ENCODE measurements at places on chromosomes 1 and 21.
A peak's percentile ranks its signal among the peaks of the same experiment; 100 is the strongest.

DNA sequence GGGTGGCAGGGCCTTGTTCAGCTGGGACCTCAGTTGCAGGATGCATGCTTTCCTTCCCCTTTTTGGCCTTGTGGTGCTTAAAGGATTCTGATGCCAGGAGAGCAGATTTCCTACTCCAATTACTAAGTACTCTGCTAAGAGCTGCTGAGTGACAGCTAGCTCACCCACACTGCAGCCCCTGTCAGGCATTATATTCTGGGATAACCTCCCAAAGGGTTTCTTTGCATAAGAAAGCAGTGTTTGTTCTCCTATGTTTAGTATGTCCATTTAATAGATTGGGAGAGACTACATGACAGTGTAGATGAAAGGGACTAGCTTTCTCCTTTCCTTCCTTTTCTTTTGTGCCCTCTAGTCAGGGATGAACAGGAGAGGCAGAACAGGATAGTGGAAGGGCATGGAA, 100.7 kb downstream of the FAM78B start:
- no peak for DNase-seq

DNA sequence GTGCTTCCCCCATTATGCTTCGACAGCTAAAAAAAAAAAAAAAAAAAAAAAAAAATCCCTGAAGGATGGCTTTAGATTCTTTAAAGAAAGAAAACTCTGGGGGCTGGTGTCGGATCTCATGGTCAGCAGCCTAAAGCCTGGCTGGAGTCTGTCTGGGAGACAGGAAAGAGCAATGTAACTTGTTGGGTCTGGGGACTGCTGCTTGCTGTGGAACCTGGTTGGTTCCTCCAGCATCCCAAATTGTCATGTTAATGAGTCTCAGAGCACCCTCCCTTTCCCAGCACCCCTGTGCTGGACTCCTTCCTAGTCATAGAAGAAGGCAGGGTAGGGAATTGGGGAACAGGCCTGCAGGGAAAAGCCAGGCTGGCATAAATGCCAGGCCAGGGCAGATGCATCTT, 3.0 kb downstream of the KCNC4 start:
- DNase-seq: no peak

DNA sequence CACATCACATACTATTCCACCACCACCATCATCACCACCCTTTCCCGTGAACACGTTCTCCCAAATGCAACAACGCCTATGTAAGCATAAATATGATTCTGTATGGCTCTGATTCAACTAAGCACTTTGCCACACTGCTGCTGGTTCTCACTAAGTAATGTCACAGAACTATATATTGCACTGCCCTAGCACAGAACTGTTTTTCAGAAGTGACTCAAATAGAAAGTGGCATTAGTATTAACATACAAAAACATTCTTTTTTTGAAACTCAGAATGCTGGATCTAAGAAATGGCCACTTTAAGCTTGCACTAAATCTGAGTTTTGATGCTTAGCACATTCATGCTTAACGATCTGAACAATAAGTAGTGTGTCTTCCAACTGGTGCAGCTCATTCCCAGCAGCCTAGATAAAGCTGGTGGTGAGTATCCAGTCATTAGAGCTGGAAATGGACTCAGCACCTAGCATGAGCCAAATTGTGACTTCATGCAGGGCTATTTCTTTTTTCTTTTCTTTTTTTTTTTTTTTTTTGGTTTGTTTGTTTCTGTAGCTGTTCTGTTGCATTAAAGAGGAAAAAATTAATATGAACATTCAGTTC, 46.2 kb upstream of the ZC3H11B start:
- no peak for DNase-seq

GRCh38 chr1:21318714-21319159, 28.5 kb upstream of the ECE1 start:
- DNase-seq: peak; percentile 63

DNA sequence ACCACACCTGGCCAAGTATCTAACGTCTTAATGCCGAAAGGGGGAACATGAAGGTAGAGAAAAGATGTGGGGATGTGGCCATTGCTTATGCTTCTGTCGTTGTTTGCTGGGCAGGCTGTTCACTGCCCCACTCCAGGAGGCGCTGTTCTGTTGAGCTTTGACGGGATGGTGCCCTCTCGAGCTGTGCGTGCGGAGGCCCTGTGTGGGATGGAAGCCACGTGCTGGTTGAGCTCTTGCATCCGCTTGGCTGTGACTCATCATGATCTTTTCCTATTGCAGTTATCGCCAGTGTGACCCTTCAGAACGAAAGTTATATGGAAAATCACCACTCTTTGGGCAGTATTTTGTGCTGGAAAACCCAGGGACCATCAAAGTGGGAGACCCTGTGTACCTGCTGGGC, 26.3 kb downstream of the MTARC1 start:
- DNase-seq: no peak

DNA sequence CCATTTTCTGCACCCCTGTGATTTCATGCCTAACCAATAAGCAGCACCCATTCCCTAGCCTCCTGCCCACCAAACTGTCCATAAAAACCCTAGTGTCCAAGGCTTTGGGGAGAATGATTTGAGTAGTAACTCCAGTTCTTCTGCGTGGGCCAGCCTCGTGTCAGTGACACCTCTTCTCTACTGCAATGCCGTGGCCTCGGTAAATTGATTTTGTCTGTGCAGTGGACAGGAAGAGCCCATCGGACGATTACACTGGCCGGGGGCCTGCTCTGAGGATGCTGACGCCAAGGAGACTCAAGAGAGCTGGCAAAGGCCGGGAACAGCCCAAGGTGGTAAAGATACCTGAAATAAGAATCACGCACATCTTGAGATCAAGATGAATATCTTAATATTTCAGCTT, 29.3 kb downstream of the RSPH1 start:
- DNase-seq: no peak

- no peak for DNase-seq
Observed at GRCh38 chr1:42960566-42961311, 2.1 kb upstream of the SLC2A1 start.

DNA sequence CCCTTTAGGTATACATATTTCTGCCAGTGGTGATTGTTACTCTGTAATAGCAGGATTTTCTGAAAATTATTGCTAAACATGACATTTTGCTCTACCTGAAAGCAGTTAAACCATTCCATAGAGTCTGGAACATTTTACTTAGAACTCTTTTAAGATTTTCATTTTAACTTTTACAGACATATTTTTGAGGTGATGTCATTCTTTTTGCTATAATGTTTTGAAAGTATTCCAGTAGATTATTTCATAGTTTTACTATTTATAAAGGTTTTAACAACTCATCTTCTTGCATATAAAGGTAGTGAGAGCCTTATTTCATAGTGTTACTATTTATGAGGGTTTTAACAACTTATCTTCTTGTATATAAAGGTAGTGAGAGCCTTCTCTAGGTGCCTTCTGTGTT, 42.9 kb downstream of the PTBP2 start:
- no peak for DNase-seq

- DNase-seq: no peak
Observed at GRCh38 chr1:151606384-151606783, 5.5 kb upstream of the SNX27 start.

DNA sequence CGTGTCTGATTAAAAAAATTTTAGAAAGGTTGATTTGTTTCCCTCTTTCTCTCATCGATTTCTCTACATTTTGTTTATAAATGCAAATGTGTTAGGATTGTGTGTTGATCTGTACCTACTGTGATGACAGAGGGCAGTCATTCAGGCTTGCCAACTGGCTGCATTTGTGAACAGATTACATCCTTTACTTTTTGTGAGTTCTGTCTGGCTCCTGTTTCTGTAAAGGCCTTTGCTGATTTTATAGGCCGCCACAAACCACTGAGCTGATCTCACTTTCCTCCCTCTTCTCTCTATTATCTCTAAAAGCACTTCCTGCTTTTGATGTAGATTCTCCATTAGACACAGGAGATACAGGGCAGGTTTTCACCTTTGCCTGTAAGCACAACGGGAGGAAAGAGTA, 106.8 kb downstream of the ESRRG start:
- DNase-seq: no peak

DNA sequence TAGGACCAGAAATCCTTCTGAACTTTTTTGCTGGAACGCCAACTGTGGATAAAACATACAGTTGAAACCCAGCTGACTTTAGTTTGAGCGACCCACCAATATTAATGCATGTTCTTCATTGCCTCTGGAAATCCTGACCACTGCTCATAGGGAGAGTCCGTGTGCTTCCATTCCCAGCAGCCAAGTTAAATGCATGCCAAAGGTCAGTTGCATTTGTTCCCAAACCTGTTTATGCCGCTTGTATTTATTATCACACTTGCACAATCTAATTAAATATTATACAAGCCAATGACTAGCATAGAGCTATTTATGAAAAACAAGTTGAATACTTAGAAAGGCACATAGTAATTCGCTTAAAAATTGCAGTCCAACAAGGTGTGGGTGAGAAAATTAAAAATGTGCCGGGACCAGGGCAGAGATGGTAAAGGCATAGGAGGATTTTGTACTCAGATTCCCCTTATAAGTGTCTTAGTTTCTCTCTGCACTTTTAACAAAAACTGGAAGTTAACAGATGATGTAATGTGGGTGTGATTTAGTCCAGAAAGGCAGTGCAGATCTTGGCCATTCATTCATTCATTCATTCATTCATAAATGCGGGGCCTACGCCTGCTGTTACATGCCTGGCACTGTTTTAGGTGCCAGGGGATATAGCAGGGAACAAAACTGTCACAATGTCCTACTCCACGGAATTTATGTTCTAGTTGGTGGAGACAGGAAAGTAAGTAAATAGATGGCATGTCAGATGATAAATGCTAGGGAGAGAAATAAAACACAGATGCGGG, 99.7 kb downstream of the PRDM2 start:
- no peak for DNase-seq

DNA sequence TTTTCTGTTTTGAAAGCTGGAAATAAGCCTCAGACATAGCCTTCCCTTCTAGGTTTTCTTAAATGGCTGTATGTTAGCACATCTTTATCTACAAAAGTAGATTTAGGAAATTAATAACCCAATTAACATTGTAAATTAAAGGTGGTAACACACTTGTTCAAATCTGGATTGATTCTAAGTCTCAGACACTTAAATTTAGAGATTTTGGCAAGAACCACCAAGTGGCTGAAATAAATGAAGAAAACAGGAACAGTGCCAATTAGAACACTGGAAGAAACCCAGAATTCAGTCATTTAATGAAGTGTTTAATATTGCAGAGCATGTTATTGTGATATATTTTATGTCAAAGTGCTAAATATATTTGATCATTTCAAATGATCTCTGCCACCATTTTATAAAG, 628.2 kb downstream of the USP25 start:
- no peak for DNase-seq

- DNase-seq: no peak
Observed at GRCh38 chr1:39776400-39776713, 5.2 kb upstream of the OXCT2 start.

DNA sequence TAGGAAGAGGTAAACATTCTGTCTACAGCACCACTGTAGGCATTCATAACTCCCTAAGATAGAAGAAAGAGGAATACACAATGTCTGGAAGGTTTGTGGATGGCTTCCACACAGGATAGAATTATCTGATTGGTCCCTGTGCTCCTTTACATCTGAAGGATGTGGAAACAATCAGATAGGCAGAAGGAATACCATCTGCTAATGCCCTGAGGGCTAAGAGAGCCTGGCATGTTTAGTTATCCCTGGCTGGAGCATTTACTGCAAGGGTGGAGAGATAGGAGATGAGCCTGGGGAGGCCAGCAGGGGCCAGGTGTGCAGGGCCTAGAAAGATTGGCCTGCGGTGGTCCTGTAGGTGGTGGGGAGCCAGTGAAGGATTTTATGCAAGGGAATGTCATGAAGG, 8.6 kb upstream of the ACBD3 start:
- no peak for DNase-seq

DNA sequence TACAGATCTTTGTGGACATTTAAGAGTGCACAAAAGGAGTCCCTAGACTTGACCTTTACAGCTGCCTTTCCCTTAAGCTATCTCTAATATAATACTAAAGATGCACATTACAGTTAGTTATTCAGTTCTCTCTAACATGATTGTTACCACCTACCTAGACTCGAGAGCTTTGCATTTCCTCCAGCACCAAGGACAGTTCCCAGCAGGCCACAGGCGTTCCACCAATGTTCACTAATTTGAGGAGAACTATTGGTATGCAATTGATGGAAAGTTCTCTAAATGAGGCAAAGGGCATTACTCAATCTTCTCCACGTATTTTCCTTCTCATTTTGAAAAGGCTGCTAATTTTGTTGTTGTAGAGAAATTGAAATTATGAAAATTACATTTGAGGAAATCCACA, 5.4 kb upstream of the NTNG1 start:
- DNase-seq: no peak

DNA sequence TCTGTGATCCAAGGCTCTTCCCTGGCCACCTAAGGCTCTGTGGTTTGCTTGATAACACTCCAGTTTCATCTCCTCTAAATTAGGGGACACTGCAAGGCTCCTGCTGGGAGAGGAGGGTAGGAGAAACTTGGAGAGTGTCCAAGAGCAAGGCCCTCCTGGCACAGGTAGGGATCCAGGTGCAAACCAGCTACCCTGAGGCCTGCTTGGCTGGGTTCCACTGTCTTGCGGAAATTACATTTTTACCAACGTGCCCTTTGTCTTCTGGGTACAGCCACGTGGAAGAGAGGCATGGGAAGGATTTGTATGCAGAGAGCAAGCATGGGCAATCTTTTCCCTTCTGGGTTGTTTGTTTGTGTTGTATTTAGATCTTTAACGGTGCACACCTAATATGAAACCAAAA, 132.5 kb downstream of the PRDM2 start:
- DNase-seq: no peak

GRCh38 chr1:92511541-92511940, 24.8 kb upstream of the GFI1 start:
- no peak for DNase-seq

DNA sequence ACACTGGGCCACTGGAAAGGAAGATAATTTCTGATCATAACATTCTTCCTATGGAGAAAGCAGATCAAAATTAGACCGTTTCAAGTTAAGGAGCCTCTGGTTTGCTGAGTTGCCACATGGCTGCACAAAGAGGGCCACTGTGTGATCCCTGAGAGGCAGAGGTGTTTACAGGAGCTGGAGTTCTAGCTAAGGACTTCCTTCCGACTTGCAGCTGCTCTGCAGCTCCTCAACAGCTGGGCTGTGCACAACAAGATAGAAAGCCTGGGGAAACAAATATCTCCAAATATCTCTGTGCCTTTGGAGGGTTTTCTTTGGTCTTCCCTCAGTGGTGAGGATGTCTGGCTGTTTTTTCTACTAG, 26.8 kb downstream of the GADD45A start:
- no peak for DNase-seq

DNA sequence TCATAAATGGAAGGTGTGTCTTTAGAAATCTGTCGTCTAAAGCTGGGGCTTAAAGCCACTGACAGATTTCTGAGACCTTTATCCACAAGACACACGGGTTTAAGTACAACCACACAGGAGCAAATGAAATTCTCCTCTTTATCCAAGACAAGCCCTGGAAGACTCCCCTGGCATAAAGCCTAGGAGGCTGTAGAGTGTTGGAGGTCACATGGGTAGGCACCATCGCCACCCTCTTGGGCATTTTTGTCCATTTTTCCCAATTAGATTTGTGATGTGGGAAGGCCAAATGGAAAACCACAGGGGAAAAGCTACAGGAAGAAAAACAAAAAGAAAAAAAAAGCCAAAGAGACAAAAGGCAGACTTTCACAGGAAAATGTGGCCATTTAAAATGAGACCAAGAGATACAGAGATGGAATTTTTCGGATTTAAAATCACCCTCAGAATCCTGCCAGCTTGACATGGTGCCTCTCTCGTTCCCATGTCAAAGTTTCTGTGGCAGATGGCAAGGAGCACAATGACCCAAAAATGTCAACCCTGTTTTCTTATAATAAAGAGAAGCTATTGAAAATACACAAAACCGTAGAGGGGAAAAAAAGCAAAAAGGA, 91.9 kb downstream of the PLD5 start:
- DNase-seq: no peak
